Activated CD4-positive, alpha-beta T cell treated with anti-CD3 and anti-CD28 coated beads for 1 hour (primary cell): ENCODE measurements at places on chromosomes 1 and 21.

DNA sequence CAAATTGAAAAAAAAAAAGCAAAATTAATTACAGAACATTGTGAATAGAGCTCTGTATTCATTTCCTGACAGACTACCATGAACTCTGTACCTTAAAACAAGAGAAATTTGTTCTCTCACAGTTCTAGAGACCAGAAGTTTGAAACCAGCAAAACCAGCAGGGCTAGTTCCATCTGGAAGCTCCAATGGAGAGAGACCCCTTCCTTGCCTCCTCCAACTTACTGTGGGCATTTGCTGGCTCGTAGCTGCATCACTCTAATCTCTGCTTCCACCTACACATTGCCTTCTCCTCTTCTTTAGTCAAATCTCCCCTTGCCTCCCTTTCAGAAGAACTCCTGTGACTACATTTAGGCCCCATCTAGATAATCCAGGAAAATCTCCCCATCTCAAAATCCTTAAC is 56.5 kb downstream of the SYDE2 start:
- DNase-seq, result no peak

DNA sequence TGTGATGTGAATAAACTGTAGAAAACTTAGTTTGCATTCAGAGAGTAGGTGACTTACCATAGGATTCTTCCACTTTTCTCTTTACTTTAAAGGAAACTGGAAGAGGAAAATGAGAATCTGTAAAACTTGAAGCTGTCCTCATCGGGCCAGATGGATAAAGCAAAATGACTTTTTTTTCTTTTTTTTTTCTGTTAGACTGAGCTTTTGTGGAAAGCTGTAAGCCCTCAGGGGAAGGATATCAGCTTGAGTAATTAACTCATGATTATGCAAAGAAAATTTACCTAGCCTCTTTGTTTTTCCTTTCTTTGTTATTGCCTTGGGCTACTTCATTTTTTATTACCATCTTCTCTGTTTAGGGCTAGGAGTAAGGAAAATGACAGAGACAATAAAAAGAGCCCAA is 53.4 kb downstream of the DPH5 start:
- no peak for DNase-seq

GRCh38 chr1:76147917-76148316 is 73.4 kb downstream of the ST6GALNAC3 start:
- DNase-seq, result no peak

GRCh38 chr1:232707142-232707541 is 77.2 kb upstream of the SIPA1L2 start:
- no peak for DNase-seq

- no peak for DNase-seq
Measured at GRCh38 chr21:23968008-23968407, 1639.3 kb downstream of the MRPL39 start.

- DNase-seq, result no peak
Measured at GRCh38 chr1:206518206-206518605, 10.9 kb downstream of the RASSF5 start.

DNA sequence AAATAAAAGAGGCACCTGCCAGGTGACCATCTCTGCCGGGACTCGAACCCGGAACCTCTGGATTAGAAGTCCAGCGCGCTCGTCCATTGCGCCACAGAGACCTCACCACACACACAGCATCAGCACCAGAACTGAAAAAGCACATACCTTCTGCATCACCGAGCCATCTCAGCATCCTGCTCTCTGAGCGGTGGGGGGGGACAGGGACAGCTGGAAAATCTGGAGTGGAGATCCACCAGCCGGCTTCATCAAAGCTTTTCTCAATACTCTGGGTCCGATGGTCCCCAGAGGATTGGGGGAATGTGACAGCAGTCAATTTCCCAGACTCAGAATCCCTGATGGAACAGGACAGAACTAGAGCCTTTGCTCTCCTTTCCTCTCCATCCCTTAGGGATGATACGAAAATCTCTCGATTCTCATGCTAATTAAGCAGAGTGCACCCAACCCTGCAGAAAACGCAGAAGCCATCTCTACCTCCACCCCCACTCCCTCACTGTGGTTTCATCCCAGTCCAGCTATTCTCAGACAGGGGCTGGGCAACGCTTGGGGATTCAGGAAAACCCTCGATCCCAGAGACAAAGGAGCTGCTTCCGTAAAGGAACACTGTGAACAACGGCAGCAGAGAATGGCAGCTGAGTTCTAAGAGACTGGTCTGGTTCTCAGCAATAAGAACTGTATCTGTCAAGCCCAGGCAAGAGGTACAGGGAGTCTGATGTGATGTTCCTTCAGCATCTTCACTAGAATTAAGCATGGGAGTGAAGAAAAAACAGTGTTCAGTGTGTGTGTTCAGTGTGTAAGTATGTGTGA is 29.6 kb upstream of the CADM3 start:
- DNase-seq, result no peak

GRCh38 chr1:167401260-167401873 is 117.0 kb downstream of the CD247 start:
- DNase-seq, result peak; percentile 22

GRCh38 chr1:151841141-151841540 is 1.5 kb upstream of the C2CD4D start:
- DNase-seq, result no peak

GRCh38 chr1:73953586-73953985 is 244.4 kb downstream of the LRRIQ3 start:
- no peak for DNase-seq

- no peak for DNase-seq
Measured at GRCh38 chr1:55015731-55016620, 17.2 kb downstream of the BSND start.

DNA sequence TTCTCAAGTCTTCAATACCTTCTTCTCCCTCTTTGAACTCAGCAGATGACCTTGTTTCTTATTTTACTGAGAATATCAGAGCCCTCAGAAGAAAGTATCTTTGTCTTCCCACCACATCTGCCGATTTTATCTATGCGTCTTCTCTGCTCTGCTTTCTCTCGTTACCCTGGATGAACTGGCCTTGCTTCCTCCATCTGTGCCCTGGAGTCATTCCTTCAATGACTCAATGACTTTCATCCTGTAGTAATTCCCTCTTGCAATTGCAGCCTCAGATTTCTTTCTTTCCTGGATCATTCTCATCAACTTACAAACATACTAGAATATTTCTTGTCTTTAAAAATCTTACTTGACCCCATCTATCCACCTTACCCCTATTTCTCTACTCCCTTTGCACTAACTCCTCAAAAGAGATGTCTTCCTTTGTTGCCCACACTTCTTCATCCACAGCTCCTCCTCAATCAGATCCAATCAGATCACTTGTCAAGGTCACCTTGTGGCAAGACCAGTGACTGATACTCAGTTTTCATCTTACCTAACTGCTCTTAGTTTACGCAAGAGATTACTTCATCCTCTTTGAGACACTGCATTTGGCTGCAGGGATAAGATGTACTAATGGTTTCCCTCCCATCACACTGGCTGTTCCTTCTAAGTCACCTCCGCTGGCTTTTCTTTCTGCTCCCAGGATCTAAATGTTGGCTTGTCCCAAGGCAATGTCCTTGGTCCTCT is 8.2 kb upstream of the TGFBR3 start:
- no peak for DNase-seq

- no peak for DNase-seq
Measured at GRCh38 chr1:157732755-157733154, 32.2 kb upstream of the FCRL3 start.

DNA sequence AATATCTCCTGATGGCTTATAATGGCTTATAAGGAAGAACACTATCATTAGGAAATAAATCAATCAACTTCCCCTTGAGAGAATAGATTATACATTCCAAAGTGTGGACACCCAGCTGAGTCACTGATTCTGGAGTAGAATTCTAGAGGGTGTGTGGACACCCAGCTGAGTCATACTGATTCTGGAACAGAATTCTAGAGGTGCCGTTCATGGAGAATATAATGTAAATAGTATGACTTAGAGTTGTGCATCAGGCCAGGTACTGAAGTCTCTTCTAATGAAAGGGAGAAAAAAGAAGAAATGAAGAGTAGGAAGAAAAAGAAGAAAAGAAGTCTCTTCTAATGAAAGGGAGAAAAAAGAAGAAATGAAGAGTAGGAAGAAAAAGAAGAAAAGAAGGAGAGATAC is 2.4 kb upstream of the USP33 start:
- DNase-seq, result no peak

DNA sequence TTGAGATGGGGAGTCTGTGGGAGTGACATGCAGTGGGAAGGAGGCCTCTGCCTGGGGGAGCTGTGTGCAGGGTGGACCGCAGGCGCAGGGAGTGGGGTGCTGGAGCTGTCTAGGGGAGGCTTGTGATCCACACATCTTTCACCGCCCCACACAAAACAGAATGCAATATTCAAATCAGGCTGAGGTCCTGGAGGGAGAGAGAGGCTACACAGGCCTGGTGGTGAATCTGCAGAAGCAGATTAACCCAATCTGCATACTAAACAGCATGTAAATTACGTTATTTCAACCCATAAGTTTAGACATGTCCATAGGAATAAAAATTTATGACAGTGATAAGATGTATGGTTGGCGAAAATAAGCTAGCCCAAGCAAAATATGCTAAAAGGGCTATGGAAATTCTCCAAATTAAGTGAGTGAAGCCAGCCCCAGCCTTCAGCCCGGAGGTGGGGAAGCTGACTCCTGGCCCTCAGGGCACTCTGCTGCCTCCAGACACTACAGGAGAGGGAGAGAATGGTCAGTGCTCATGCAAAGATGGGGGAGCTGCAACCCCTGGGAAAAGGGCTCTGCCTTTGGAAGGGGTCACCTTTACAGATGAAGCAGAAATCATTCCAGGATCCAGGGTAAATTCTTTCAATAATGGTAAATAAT is 156.2 kb upstream of the CTTNBP2NL start:
- DNase-seq, result no peak

- DNase-seq, result no peak
Measured at GRCh38 chr1:28209700-28210099, 23.1 kb downstream of the DNAJC8 start.

DNA sequence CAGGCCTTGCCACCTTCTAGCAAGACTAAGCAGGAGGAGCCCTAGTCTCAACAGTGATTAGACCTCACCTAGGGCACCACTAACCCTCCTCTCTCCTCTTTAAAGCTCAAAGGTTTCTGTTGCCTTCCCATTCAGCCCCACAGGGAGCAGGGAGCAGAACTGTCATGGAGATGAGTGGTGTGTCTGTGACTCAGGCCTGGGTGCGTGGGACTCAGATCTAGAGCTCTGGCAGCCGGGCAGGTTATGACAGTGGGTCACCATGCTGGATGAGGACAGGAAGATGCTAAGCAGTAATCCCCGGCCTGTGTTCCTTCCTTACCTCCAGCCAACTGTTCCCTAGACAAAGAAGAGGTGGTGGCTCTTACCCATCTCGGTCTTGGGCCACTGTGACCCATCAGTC is 60.1 kb upstream of the COA6 start:
- DNase-seq, result no peak

DNA sequence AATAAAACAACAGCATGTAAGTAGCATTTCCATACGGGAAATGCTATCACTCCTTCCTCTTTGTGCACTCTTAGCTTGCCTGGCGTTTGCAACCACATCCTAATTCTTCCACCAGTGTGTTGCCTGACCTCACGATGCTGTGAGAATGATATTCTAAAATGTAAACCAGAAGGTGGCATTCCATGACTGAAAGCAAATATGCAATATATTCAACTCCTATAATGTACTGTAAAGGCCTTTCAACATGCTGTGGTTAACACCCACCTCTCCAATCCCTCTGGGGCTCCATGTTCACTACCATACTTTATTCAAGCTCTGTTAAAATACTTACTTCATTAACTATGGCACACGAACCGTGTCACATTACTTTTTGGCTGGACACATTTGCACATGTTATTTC is 420.6 kb upstream of the DEPDC1 start:
- DNase-seq, result no peak

DNA sequence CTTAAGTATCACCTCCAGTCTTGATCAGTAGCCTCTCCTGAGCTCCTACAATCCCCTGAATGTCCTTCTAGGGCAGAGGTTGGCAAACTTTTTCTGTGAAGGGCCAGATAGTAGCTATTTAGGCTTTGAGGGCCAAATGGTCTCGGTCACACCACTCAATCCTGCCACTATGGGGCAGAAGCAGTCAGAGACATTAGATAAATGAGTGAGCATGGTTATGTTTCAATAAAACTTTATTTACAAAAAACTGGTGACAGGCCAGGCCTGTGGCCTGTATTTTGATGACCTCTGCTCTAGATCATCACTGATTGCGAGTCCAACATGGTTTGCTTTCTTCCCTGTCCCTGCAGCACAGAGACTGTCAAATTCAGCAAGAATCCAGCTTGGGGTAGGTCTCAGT is 36.3 kb downstream of the LRP8 start:
- DNase-seq, result no peak

DNA sequence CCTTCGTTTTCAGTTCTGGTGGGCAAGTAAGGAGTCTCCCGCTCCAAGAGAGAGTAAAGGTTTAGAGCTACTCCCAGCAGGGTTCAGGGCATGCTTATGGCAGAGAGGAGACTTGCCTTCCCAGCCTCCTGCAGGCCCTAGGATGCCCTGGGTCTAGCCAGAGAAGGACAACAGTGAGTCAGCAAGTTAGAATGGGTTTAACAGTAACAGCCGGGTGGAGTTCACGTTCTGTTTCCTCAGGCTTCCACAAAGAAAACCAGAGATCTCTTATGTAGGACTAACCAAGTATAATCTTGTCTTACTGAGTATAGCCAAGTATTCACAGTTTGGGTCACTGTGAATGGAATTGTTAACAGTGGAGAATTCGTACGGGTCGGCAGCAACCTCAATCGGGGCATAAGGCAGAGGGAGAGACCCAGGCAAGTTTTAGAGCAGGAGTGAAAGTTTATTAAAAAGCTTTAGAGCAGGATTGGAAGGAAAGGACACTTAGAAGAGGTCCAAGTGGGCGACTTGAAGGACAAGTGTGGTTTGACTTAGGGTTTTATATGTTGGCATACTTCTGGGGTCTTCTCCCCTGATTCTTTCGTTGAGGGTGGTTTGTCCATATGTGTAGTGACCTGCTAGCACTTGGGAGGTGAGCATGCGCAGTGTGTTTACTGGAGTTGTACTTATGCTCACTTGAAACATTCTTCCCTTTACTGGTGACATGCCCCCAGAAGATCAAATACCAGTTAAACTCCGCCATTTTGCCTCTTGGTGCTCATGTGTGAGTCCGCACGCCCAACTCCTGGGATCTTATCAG is 4.5 kb downstream of the OVAAL start:
- no peak for DNase-seq
